ENCODE measurements at places on chromosomes 4 and X.

- peaks cover 4% of the 10 kb centered on the region for H3K4me1 ChIP-seq
- DNase-seq: no peak
- no peaks in the 10 kb centered on the region for H3K27me3 ChIP-seq
- no peaks in the 10 kb centered on the region for H3K36me3 ChIP-seq
- H3K4me3 ChIP-seq: no peak overlapping the region
Measured at GRCh38 chr4:156992943-156993342, 21.3 kb upstream of the PDGFC start.

DNA sequence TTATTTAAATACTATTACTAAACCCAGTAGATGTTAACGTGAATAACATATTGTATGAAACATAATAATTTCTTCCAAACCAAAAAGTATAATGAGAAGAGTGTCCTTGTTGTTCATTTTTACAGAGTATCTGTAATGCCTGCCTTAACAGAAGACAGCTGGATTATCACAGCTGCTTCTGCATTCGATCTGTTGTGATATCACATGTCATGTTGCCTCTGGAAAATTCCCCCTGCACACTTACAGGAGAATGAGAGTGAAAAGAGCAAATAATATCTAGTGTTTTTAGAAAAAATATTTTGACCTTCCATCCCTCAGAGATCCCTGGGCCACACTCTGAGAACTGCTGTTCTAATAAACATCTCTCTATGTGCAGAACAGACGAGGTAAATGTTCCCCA is 240.1 kb upstream of the NOCT start:
- no peak overlapping the region for H3K4me3 ChIP-seq
- no peak for DNase-seq
- H3K27ac ChIP-seq: no peak overlapping the region
- peaks cover 15% of the 10 kb centered on the region for H3K27me3 ChIP-seq
- H3K36me3 ChIP-seq: no peaks in the 10 kb centered on the region
- no peaks in the 10 kb centered on the region for H3K4me1 ChIP-seq

DNA sequence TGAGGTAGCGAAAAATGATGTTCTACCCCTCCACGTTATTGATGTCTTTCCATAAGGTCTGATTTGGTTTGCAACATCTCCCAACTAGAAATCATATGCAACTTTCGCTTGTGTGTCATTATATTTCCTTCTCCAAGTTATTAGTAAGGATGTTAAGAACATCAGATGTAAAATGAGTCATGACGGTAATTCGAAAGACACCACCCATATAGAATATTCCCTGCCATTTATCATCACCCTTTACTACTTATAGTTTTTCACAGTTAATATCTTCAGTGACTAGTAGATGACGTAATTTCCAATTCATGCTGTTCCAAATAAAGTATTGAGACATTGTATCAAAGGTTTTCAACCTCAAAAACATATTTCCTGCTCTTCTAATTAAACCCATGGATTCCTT is 146.7 kb upstream of the MAP3K15 start:
- no peak overlapping the region for H3K27ac ChIP-seq
- H3K4me3 ChIP-seq: no peak overlapping the region
- no peak for DNase-seq
- peaks cover 43% of the 10 kb centered on the region for H3K4me1 ChIP-seq

DNA sequence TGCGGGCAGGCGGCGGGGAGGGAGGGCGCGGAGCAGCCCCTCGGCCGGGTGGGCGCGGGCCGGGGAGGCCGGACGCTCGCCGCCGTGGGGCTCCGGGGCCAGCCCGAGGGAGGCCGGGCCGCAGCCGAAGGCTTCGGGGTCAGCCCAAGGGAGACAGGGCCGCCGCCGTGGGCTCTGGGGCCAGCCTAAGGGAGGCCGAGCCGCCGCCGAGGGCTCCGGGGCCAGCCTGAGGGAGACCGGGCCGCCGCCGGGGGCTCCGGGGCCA is 251 bp downstream of the KIAA0232 start:
- H3K4me1 ChIP-seq: peaks cover 19% of the 10 kb centered on the region
- no peaks in the 10 kb centered on the region for H3K27me3 ChIP-seq
- H3K36me3 ChIP-seq: peaks cover 19% of the 10 kb centered on the region
- H3K27ac ChIP-seq: no peak overlapping the region
- peak overlapping the region; percentile 76 for H3K4me3 ChIP-seq

- no peaks in the 10 kb centered on the region for H3K4me1 ChIP-seq
- H3K36me3 ChIP-seq: no peaks in the 10 kb centered on the region
- no peak overlapping the region for H3K4me3 ChIP-seq
- DNase-seq: no peak
Measured at GRCh38 chr4:138751309-138751708, 264.3 kb upstream of the NOCT start.

DNA sequence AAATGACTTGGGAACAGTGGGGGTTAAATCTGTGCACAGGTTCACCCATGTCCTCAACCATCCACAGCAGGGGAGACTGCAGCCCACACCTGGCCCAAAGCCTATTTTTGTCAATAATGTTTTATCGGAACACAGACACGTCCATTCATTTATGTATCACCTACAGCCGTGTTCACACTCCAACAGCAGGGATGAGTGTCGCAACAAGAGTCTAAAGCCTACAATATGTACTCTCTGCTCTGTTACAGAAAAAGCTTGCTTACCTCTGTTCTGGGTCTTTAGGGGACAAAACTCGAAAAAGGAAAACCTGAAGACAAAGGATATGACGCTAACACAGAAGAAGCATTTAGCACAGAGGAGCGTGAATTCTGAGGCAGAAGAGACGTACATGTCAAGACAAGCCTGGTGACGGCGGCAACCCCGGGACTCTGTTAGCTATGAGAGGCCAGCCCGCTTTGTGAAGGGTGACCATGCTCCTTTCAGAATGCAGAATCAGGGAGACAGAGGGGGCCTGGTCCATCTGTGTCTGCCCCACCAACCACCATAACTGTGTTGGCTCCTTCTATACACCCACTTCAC is 45.5 kb downstream of the AFAP1 start:
- DNase-seq: no peak
- no peaks in the 10 kb centered on the region for H3K27me3 ChIP-seq
- no peak overlapping the region for H3K27ac ChIP-seq
- peaks cover 17% of the 10 kb centered on the region for H3K4me1 ChIP-seq

DNA sequence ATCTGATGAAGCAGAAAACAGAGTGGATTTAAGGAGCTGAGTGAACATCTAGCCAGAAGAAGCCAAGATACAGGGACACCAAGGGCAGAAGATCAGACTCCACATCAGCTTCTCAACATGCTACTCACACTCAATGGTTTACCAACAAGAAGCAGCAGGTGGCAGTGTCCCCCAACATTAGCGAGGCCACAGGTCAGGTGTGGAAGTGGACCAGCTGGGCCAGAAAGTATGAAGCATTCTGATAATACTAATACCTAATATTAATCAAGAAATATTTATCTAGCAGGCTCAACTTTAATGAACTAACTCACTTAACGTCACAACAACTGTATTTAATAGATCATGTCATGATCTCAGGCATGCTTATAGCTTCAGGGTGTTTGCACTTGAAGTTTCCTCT is 73.4 kb upstream of the TTC29 start:
- no peak overlapping the region for H3K4me3 ChIP-seq
- H3K27me3 ChIP-seq: no peaks in the 10 kb centered on the region
- DNase-seq: peak; percentile 65

DNA sequence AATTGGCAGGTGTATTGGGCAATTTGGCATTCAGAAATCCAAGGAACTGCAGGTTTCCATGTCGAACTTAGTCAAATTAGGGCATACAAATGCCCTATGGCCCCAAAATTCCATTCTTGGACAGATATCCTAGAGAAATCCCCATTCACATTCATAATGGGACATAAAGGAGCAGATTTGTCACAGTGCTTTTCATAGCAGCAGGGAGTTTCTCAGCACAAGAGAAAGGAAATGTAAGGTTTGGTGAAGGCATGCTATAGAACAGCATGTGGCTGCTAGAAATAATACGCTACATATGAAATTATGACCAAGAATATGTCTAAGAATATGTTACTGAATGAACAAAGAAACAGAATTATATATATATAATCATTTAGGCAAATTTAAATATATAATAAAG is 437.5 kb upstream of the BOD1L1 start:
- H3K4me1 ChIP-seq: no peaks in the 10 kb centered on the region
- H3K36me3 ChIP-seq: no peaks in the 10 kb centered on the region
- H3K27me3 ChIP-seq: no peaks in the 10 kb centered on the region
- H3K4me3 ChIP-seq: no peak overlapping the region

- no peak overlapping the region for H3K4me3 ChIP-seq
- DNase-seq: no peak
- H3K27me3 ChIP-seq: no peaks in the 10 kb centered on the region
- no peak overlapping the region for H3K27ac ChIP-seq
- no peaks in the 10 kb centered on the region for H3K36me3 ChIP-seq
Measured at GRCh38 chr4:101337688-101338087, 9.6 kb downstream of the PPP3CA start.

Measured in Calu3 (cell line).